ENCODE measurements at places on chromosomes 7 and 10. TPM values are rescaled to one million over a fixed set of nuclear protein-coding genes. Genes with fewer than 3 reads are reported as not detected.

Gene FXYD4
- not detected for total RNA-seq

Gene MMRN2
- 12.1 TPM for total RNA-seq

Gene GLCCI1
- total RNA-seq: 4.9 TPM

Gene EFCAB10
- total RNA-seq: not detected

Gene LIMK1
- total RNA-seq: 4.1 TPM

Gene EIF3A
- total RNA-seq: 88.9 TPM

Gene CRYGN
- total RNA-seq: under 0.01 TPM

Gene NEUROD6
- not detected for total RNA-seq

Gene PNLIPRP3
- not detected for total RNA-seq

Gene SPDYE2
- not detected for total RNA-seq

Gene MEOX2
- total RNA-seq: 0.70 TPM

Gene HTRA1
- total RNA-seq: 73.3 TPM

Gene SYT15
- total RNA-seq: 1.8 TPM

Gene TBATA
- total RNA-seq: not detected

Gene ELN
- total RNA-seq: 16.3 TPM

- H3K4me3 ChIP-seq: no peak overlapping the region
- H3K4me1 ChIP-seq: no peaks in the 10 kb centered on the region
- no peak for DNase-seq
- no peaks in the 10 kb centered on the region for H3K36me3 ChIP-seq
- no peak overlapping the region for H3K27ac ChIP-seq
- H3K27me3 ChIP-seq: no peaks in the 10 kb centered on the region
Measured at GRCh38 chr7:30877993-30878392, 33.7 kb upstream of the AQP1 start.

GRCh38 chr10:60549686-60550085 lies 160.0 kb upstream of the ANK3 start:
- no peak overlapping the region for H3K27ac ChIP-seq
- H3K36me3 ChIP-seq: no peaks in the 10 kb centered on the region
- H3K27me3 ChIP-seq: no peaks in the 10 kb centered on the region
- H3K4me1 ChIP-seq: no peaks in the 10 kb centered on the region
- no peak for DNase-seq

DNA sequence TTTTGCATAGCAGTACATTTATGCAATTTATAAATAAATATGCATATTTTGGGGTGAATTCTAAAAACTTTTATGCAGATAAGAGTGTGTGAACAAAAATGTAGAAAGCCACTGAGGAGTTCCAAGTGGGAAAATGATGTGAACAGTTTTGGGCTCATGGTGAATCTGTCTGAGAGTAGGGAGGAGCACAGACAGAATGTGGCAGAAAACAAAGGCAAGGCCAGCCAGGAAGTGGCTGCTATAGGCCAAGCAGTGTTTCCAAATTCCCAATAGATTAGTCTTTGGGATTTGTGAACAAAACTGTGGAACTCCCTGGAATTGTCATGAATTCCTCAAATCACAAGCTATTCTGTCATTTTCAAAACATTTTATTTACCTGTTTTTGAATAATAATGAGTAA lies 73.6 kb upstream of the AMPH start:
- no peaks in the 10 kb centered on the region for H3K4me1 ChIP-seq
- H3K27ac ChIP-seq: no peak overlapping the region
- H3K36me3 ChIP-seq: no peaks in the 10 kb centered on the region
- no peak overlapping the region for H3K4me3 ChIP-seq

- H3K4me1 ChIP-seq: no peaks in the 10 kb centered on the region
- H3K4me3 ChIP-seq: no peak overlapping the region
- DNase-seq: peak; percentile 64
- no peaks in the 10 kb centered on the region for H3K27me3 ChIP-seq
- no peaks in the 10 kb centered on the region for H3K36me3 ChIP-seq
- H3K27ac ChIP-seq: no peak overlapping the region
Measured at GRCh38 chr10:29119374-29119773, 169.5 kb upstream of the LYZL1 start.

DNA sequence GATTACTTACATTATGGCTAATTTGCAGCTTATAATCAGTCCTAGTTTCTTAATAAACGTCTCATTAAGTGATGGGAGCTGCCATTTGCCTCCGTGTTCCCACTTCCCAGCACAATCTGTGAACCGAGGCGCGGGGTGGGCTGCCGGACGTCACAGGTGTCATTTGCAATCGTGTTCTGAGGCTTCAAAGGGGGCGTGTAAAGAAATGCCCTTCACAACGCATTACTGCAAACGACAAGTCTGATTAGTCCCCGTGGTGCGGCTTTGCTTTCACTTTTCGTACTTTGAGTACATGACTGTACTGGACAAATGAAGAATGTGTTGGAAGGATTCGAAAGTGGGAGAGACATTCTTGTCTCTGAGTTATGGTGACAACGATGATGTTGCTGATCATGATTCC lies 614.2 kb upstream of the ADARB2 start:
- no peak overlapping the region for H3K4me3 ChIP-seq
- H3K27ac ChIP-seq: no peak overlapping the region
- no peak for DNase-seq
- no peaks in the 10 kb centered on the region for H3K4me1 ChIP-seq
- H3K27me3 ChIP-seq: no peaks in the 10 kb centered on the region

- no peaks in the 10 kb centered on the region for H3K27me3 ChIP-seq
- no peaks in the 10 kb centered on the region for H3K36me3 ChIP-seq
Measured at GRCh38 chr10:47457826-47458225, 26.1 kb downstream of the ANXA8 start.

- H3K4me1 ChIP-seq: peaks cover 5% of the 10 kb centered on the region
- peak overlapping the region; percentile 63 for H3K27ac ChIP-seq
- no peaks in the 10 kb centered on the region for H3K27me3 ChIP-seq
- no peak for DNase-seq
Measured at GRCh38 chr7:128408709-128409595, 830 bp downstream of the IMPDH1 start.

DNA sequence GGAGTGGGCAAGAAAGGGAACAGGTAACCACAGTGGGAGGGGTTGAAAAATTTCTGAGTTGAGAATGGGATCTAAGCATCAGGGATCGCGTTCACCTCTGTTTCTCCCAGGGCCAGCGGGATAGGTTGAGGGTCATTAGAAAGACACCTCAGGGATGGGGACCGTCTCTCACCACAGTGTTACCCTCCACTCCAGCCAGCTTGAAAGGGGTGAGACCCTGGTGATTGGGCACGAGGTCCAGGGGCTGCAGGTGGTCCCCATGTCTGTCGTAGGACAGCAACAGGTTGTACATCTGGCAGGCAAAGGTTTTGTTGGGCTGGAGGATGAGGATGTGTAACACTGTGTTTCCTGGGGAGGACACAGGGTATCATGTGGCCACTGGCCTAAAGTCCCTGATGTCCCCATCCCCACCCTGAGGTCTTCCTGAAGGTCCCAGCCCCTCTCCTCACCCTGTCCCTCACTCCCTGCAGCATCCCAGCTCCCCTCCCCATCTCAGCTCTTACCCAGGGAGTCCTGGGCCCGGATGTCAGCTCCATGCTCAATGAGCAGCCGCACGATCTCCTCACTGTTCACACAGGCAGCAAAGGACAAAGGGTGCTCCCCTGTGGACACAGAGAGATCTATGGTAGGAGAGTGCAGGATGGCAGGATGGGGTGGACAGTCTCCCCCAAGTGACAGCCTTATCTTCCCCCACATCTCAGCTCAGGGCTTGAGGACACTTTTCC lies 9.1 kb downstream of the TRPV6 start:
- H3K4me3 ChIP-seq: no peak overlapping the region
- no peaks in the 10 kb centered on the region for H3K27me3 ChIP-seq
- DNase-seq: no peak
- H3K27ac ChIP-seq: no peak overlapping the region
- no peaks in the 10 kb centered on the region for H3K4me1 ChIP-seq
- H3K36me3 ChIP-seq: no peaks in the 10 kb centered on the region

- H3K27me3 ChIP-seq: no peaks in the 10 kb centered on the region
- H3K27ac ChIP-seq: no peak overlapping the region
- H3K36me3 ChIP-seq: no peaks in the 10 kb centered on the region
- H3K4me1 ChIP-seq: no peaks in the 10 kb centered on the region
- H3K4me3 ChIP-seq: no peak overlapping the region
Measured at GRCh38 chr7:122038904-122039303, 105.1 kb downstream of the AASS start.

GRCh38 chr7:47196106-47196645 lies 385.7 kb downstream of the TNS3 start:
- H3K4me1 ChIP-seq: no peaks in the 10 kb centered on the region
- no peak overlapping the region for H3K4me3 ChIP-seq
- no peaks in the 10 kb centered on the region for H3K36me3 ChIP-seq
- no peak overlapping the region for H3K27ac ChIP-seq

- no peak overlapping the region for H3K27ac ChIP-seq
- no peaks in the 10 kb centered on the region for H3K36me3 ChIP-seq
- H3K4me3 ChIP-seq: no peak overlapping the region
- no peaks in the 10 kb centered on the region for H3K4me1 ChIP-seq
- no peak for DNase-seq
Measured at GRCh38 chr10:45253183-45253914, 62.1 kb downstream of the OR13A1 start.

DNA sequence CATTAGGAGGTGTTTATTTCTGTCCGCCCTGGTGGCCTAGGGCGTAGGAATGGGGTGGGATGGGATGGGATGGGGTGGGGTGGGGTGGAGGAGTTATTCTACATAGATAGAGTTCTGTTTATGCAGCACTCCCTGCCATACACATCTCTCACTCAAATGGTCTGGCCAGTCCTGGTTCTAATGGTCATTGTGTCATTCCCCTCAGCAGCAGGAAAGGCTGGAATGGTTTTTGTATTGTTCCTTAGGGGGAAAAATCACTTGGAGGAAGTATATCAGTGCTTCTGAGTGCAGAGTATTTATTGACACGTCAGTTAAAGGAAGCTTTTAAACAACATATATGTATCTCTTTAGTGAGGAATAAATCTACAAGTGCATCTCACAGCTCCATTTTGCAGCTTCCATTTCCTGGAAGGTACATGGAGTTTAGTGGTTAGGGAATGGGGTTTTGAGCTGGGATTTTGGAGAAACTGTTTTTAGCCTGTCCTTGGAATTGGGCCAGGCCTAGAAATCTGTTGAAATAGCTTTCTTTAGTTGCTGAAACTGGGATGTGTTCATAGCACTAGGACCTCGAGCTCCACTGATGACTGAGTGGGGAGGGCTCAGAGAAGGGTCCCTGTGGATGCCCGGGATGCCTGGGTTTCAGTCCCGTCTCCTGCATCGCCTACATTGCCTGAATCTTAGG lies 8.3 kb downstream of the TSPAN14 start:
- no peaks in the 10 kb centered on the region for H3K36me3 ChIP-seq
- no peak overlapping the region for H3K4me3 ChIP-seq
- no peak for DNase-seq
- H3K4me1 ChIP-seq: peaks cover 13% of the 10 kb centered on the region

- no peaks in the 10 kb centered on the region for H3K36me3 ChIP-seq
- H3K27ac ChIP-seq: peak overlapping the region; percentile 78
- peak; percentile 44 for DNase-seq
Measured at GRCh38 chr10:110008518-110009339, 945 bp downstream of the ADD3 start.

- no peaks in the 10 kb centered on the region for H3K27me3 ChIP-seq
- H3K27ac ChIP-seq: no peak overlapping the region
- DNase-seq: no peak
- H3K4me3 ChIP-seq: no peak overlapping the region
- H3K4me1 ChIP-seq: peaks cover 2% of the 10 kb centered on the region
Measured at GRCh38 chr10:71632200-71632820, 87.3 kb downstream of the C10orf105 start.

DNA sequence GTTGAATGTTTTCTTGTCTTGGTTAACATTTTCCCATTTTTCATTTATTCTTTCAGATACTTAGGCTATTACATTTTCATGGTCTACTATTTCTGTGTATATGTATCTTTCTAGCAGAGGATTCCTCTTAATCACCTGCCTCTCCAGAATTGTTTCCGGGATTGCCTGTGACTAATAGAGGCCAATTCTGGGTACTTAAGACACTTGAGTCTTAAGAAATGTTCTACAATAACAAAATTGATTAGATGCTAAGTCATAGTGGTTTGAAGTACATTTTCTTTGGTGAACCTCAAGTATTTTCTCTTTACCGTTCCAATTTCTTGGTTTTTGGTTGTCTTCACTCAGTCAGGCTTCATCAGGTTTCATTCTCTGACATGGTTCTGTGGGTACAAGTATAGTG lies 26.4 kb downstream of the BBS9 start:
- no peaks in the 10 kb centered on the region for H3K27me3 ChIP-seq
- DNase-seq: no peak
- H3K27ac ChIP-seq: no peak overlapping the region

DNA sequence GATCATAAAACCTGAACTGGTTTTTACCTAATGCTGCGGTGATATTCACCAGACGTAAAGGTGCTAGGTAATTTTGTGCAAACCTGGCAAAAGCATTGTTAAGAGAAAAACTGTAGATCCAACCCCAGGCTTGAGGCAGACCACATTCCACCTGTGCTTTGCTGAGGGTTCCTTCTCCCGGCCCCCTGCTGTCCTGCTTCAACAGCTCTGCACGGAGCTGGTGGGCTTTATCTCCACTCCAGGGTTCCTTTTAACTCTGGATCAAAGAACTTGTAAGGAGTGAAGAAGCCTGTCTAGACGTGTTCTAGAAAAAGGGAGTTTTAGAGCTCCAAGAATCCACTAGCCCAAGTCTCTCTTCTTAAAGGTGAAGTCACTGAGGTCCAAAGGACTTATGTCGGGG lies 87.5 kb upstream of the NMT2 start:
- no peaks in the 10 kb centered on the region for H3K4me1 ChIP-seq
- H3K4me3 ChIP-seq: no peak overlapping the region
- no peaks in the 10 kb centered on the region for H3K27me3 ChIP-seq
- H3K36me3 ChIP-seq: no peaks in the 10 kb centered on the region
- no peak overlapping the region for H3K27ac ChIP-seq

DNA sequence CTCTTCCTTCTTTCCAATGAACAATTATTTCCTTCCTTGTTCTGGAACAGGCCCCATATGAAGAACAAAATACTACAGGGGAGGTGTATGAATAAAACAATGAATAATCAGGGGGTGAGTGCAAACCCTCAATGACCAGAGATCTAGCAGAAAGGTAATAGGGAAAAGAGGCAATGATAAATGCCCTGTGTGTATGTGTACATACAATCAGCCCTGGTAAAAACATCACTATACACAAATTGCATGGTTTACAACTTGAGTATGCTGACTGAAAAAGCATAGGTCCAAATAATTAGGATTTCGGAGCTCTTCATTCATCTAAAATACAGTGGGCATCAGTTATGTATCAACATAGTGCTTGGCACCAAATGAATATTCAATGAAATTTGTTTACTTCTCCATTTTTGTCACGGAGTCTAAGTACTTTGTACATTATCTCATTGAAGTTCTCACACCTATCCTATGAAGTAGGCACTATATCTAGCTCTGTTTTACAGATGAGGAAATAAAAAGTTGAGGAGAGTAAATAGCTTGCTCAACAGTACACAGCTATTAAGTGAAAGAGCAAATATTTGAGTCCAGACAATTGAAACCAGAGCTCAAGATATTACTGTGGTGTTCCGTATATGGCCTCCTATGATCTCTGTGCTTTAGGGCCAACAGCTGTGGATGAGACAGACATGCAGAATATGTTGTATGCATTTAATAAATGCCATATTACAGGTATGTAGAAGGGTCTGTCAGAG lies 1065.4 kb downstream of the SORCS3 start:
- H3K27ac ChIP-seq: no peak overlapping the region
- no peaks in the 10 kb centered on the region for H3K4me1 ChIP-seq
- no peaks in the 10 kb centered on the region for H3K36me3 ChIP-seq

All from liver (tissue), 10 donors.